Activated CD4-positive, alpha-beta T cell treated with anti-CD3 and anti-CD28 coated beads, Interleukin-2, Interleukin-4, amounts not matched to agents 100 ng/mL and 50 ng/mL, durations not matched to agents 16 hours and 8 hours (primary cell): ENCODE measurements at places on chromosomes 7 and 10.

- DNase-seq: no peak
Observed at GRCh38 chr10:130858626-130859025, 452.9 kb downstream of the TCERG1L start.

GRCh38 chr10:74194999-74195398, 44.0 kb downstream of the ADK start:
- no peak for DNase-seq

DNA sequence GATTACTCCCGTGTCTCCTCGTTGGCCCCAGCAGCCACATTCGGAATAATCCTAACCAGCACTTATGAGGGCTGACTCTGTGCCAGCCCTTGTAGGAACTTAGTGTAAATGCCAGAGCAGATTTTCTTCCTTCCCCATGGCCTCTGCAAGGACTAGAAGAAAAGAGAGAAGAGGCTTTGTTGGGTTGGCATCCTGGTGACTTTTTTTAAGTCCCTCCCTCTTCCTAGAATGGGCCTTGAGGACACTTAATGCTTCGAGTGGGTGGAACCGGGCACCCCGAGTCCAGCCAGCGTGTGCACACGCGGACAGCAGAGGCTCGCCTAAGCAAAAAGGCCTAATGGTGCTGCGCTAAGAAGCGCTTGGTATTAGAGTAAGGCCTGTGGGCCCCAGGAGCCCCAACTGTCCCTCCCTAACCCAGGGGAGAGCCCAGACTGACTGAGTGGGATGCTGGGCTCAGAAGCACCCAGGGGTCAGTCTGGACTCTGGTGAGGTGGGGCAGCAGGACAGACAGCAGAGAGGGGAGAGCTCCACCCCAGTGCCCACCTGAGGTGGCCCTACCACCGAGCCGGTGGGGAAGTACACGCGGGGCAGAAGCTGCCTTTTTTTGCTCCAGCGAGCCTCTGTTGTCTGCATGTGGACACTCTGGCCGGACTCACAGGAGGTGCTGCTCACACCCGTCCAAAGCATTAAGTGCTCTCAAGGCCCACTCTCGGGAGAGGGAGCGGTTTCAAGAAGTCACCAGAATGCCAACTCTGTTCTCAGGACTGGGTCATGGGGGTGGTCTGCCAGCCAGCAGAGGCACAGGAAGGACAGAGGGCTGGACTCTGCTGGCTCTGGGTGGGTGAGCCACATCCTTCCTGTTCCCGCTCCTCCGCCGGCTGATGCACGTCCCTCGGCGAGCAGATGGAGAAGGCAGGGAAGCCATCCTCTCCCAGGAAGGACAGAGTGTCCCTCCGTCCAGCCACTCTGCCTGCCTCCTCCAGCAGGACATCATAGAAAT, 12.5 kb downstream of the ITPRIP start:
- no peak for DNase-seq

DNA sequence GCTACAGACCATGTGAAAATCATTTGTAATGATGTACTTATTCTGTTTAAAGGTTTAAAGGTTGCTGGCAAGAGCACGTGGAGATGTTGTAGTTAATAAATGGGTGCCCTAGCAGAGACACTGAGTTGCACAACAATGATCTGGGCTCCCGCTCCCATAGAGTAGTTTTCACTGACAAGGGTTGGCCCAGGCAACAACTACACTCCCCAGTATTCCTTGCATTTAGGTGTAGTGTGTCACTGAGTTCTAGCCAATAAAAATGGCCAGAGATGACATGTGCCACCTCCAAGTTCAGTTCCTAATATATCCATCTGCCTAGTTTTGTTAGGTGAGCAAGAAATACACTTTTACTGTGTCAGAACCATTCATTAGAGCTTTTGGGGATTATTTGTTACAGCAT, 392.1 kb upstream of the MTPN start:
- no peak for DNase-seq

DNA sequence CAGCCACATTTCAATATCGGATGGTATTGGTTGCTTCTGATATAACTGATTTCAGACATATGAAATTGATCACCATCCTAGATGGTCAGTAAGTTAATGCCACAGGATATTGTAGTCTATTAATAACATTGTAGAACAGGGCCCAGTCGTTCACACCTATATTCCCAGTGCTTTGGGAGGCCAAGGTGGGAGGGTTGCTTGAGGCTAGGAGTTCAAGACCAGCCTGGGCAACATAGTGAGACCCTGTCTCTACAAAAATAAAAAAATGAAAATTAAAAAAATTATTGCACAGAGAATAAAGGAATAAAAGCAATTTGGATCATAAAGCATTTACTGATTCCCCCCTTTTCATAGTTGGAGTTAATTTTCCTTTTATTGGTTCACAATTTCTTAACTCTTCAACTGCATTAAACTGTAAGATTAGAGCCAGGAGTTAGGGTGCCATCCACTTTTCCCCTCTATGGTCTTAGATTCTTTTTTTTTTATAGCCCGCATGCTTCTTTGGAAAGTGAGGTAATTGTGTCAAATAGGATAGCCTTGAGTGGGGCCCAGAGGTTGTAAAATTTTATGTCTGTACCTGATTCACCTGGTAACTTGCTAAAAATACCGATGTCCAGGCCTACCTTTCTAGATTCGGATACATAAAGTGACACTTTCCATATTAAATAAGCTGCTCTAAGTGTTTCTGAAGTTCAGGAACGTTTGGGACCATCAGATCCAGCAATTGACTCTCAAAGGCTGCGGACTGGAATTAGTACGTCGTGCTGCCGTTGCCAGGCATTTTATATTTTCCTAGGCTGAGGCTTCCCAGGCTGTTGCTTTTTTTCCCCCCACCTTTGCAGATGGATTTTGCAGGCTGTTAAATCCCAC, 24.7 kb downstream of the ADK start:
- DNase-seq: no peak

GRCh38 chr10:49300140-49300974, 1.4 kb downstream of the C10orf71 start:
- no peak for DNase-seq

DNA sequence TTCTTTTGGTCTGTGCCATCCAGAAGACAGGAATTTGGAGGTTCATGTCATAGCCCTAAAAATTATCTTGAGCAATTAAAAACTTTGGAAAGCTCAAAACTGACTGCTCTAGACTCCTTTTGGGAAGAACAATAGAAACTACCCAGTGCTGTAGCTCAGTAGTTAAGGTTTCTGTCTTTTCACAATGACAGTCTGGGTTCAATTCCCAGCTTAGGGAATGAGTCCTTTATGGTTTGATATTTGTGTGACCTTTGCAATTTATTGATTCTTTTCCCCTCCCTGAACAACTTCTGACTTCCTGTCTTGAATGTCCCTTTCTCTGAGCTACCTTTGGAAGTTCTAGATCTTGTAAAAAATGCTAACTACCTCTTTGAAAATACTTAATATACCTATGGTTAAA, 603.3 kb upstream of the IGFBP3 start:
- no peak for DNase-seq

GRCh38 chr7:158353606-158354570, 233.7 kb downstream of the PTPRN2 start:
- DNase-seq: peak; percentile 11

DNA sequence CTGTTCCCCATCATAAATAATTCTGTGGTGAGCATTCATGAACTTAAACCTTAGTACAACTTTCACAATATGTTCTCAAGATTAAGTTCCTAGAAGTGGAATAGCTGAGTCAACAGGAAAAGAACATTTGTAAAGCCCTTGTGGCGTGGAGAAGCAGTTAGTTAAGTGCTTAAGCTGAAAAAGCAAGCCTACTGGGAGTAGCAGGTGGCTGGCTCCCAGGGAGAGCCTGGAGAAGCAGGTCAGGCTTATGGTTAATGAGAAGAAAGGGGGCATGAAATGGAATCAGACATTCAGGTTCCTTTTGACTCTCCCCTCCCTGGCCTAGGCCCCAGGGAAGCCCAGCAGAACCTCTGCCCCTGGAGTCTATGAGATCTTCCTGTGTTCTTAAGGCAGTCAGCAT, 35.3 kb downstream of the VSTM4 start:
- peak; percentile 57 for DNase-seq

- no peak for DNase-seq
Observed at GRCh38 chr10:133456041-133456951, 2.6 kb downstream of the SCART1 start.

GRCh38 chr7:54785261-54785660, 26.2 kb upstream of the SEC61G start:
- DNase-seq: no peak

- no peak for DNase-seq
Observed at GRCh38 chr10:71213761-71214440, 1.5 kb downstream of the UNC5B start.

DNA sequence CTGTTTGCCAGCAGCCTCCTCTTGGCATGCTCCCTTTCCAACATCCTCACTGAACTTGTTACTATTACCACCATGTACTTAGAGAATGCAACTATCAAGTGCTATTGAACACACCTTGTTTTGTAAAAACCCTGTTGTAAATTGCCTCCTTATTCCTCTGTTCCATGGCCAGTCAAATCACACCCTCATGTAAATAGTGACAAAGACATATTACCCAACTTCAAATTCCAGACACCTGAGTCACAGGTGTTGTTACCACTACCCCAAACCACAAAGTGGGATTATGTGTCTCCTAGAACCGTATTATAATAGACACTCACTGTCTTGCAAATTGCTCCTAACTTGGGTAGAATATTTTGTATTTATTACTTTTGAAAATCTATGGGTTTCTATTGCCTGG, 263.2 kb upstream of the C7orf33 start:
- no peak for DNase-seq

- DNase-seq: no peak
Observed at GRCh38 chr7:48048113-48048512, 12.8 kb downstream of the C7orf57 start.

GRCh38 chr7:155398944-155399343, 59.0 kb upstream of the EN2 start:
- peak; percentile 21 for DNase-seq

GRCh38 chr10:71343392-71343773, 24.3 kb downstream of the SLC29A3 start:
- DNase-seq: no peak

GRCh38 chr7:45923290-45923689, 2.2 kb upstream of the IGFBP3 start:
- peak; percentile 61 for DNase-seq

DNA sequence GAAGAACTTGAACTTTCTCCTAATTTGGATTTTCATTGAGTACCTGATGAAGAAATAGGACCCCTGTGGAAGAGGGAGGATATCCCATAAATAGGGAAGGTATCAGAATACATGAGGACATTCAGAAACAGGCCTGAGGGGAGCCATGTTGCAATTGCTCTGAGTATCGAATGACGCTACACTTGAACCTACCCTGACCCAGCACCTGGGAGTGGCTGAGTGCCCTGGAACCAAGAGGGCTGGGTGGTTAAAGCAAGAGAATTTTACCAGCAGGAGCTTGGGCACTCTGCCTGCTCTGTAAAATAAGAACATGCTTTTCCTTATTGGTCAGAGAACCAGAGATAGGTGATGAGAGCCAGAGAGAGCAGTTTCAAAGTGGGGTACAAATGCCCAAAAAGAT, 7.2 kb downstream of the NEUROD6 start:
- DNase-seq: no peak

GRCh38 chr7:93374345-93374940, 142.3 kb downstream of the VPS50 start:
- DNase-seq: peak; percentile 11

GRCh38 chr10:132677096-132677472, 108.9 kb downstream of the NKX6-2 start:
- DNase-seq: no peak

- DNase-seq: no peak
Observed at GRCh38 chr10:19958787-19959186, 142.6 kb downstream of the PLXDC2 start.

- DNase-seq: peak; percentile 37
Observed at GRCh38 chr7:123494193-123494796, 40.1 kb downstream of the IQUB start.

DNA sequence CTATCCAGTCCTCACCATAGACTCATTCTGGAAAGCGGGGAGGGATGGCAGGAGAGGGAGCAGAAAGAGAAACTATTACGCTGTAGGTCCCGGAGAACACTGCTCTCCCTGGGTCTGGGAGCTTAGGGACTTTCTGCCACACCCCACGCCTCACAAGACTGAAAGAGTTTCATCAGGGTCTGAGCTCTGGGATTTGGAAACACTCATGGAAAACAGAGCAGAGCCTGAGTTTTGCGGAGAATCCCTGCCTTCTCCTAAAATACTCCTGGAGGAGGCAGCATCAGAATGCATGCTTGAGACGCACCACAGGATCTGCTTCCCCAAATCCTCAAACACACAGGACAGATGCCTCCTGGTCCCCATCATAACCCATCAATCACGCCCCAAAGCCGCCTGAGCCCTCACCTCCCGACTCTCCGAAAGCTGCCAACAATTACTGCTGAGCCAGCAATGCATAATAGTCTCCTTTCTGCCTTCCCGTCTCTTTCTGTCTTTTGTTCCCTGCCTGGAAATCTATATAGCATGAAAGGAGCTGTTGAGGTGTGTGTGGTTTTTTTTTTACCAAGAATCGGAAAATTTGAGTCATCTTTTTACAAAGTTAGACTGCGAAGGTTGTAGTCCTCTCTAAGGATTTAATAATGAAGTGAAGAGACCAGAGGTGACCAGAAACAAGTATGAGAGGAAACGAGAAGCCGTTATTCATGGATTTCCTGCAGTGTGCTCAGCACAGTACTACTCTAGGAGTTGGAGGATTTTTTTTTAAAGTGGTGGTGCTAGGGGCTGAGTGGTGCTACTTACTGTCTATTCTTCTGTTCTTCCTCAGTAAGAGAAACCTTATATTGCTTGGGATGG, 37.7 kb downstream of the ASB13 start:
- DNase-seq: peak; percentile 66

- no peak for DNase-seq
Observed at GRCh38 chr7:131021460-131021859, 287.5 kb upstream of the KLF14 start.

DNA sequence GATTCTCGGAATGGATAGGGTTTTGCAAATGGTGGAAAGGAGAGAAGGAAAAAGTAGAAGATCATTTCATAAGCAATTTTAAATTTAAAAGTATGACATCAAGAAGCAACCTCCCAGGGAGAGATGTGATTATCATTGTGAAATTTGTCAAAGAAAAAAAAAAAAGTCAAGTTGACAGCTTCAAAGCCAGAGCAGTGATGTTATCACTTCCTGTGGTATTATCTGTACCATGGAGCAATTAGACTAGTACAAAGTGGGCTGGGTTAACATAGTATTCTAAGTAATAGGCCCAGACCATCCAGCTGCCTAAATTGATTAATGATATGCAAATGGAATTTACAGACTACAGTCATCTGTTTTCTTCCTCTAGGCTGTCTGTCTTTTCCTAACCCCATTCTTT, 84.0 kb upstream of the NPY start:
- DNase-seq: no peak

DNA sequence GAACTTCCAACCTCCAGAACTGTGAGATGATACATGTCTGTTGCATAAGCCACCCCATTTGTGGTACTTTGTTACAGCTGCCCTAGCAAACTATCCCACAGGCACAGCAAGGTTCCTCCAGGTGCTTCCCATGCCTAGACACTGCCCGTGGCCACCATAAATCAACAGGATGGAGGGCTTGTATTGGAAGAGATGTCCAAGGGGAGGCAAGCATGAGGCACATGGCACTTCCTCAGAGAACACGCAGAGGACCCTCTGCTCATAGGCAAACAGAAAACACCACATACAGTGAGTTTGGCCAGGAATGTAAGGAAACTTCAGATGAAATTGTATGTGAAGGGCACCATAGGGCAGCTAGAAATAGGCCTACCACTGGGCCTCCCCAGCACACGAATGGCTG, 291.1 kb downstream of the GRID1 start:
- DNase-seq: no peak

GRCh38 chr7:36349626-36350025, 40.0 kb upstream of the ANLN start:
- no peak for DNase-seq

GRCh38 chr7:130367088-130367755, 13.1 kb upstream of the CPA1 start:
- DNase-seq: no peak
